ENCODE measurements at places on chromosomes 7 and 10.

GRCh38 chr10:97664282-97664850, 22.7 kb downstream of the AVPI1 start:
- no peak for DNase-seq

- DNase-seq = no peak
Measured at GRCh38 chr10:3408603-3409365, 236.2 kb upstream of the PITRM1 start.

DNA sequence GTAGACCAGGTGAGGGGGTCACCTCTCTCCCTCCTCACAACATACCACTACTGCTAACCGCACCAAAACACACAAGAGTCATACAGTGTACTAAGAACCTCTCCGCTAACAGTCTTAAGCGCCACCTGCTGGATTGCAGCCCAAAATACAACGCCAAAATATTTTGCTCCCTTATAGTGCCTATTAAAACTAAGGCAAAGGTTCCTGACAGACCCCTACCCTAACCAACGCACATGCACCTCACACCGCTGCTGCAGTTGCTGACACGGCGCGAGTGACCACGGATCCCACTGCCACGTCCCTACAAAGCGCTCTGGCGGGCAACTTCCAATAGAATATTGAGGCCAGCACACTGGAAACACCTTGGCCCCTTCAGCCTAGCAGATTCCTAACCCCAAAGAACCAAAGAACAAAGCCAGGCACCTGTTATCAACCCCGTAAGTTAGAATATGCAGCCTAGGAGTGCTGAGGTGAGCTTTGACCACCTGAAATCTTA, 563.6 kb upstream of the SEMA3D start:
- DNase-seq = peak; percentile 31

DNA sequence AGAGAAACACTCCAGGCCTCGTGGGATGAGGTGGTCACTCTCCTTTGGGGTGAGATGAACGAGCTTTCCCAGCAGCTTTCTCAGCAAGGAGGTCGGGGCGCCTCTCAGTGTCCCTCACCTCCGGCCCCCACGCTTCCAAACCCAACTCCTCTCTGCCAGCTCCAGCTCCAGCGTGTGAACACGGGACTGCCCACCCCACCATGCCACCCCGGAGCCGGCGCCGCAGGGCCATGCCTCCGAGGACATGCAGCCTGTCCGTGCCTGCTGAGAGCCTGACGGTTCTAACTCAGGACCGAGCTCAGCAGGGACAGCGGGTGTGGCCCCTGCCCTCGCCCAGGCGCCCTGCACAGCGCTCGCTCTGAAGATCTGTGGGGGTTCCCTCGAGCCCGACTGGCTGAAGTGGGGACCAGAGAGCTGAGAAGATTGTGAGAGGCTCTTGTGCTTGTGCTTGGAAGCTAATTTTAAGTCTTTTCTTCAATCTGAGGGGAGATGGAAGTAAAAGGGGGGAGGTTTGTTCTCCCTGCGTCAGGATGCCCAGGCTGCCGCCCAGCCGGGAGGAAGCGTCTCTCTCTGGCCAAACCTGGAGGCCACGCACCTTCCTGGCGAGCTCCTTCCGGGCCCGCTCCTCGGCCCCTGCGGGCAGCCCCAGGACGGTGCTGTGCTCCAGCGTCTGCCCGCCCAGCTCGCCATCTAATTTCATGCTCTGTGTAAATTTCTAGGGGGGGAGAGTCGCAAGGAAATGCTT, 5.1 kb upstream of the ADAM8 start:
- no peak for DNase-seq

GRCh38 chr7:70734411-70734810, 397.5 kb upstream of the GALNT17 start:
- no peak for DNase-seq

DNA sequence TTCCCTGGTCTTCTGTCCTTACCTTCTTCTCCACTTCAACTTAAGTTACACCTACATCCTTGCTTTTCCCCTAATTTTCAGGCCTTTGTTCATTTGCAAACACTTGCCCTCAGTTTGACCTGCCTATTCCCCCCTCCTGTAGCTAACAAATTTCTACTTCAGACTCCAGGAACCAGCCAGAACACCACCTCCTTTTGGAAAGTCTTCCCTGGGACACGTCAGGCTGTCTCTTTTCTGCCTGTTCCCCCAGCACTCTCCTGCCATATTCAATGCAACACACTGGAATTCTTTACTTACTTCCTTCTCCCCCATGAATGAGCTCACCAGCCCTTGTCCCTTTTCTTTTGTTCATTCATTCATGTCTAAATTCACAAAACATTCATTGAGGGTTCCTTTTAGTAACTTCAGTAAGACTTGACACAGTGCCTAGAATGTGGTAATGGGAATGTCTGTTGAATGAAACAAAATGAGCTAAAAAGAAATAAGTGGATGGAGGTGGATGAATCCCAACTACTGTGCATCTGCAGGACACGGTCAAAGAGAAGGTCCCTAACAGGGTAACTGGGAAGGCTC, 478.0 kb downstream of the KCNMA1 start:
- DNase-seq = no peak

DNA sequence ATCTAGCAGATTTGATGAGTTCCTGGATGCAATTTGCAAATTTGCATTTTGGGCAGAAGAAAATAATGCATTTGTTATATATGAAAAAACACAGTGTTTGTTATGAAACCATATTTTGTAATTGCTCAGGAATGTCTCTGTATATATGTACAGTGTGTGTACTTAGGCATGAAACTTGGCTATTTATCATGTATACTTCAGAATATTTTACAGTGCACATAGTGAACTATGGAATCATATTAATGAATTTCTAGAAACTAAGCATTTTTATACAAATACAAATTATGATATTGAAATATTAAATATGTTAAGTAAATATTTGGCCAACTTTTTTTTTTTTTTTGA, 107.5 kb downstream of the TWIST1 start:
- DNase-seq = no peak

- no peak for DNase-seq
Measured at GRCh38 chr10:126278851-126279250, 109.4 kb downstream of the ADAM12 start.

DNA sequence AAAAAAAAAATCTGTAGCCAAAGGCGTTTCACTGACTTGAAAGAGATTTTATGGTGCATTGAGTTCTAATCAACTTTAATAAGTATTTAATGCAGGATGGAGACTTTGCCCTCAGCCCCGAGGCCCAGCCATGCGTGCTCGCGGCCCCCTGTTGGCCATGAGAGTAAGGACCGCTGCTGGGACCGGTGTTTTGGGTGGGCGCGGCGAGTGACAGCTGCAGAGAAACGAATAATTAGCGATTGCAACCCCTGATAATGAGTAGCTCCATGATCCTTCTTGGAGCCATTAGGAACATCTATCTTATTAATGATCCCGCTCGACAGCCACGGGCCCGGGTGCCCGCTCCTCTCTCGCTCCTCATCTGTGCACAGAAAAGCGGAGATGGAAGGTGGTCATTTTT, 347.4 kb downstream of the RPS24 start:
- DNase-seq = no peak

- no peak for DNase-seq
Measured at GRCh38 chr7:106347229-106347833, 62.5 kb upstream of the NAMPT start.

DNA sequence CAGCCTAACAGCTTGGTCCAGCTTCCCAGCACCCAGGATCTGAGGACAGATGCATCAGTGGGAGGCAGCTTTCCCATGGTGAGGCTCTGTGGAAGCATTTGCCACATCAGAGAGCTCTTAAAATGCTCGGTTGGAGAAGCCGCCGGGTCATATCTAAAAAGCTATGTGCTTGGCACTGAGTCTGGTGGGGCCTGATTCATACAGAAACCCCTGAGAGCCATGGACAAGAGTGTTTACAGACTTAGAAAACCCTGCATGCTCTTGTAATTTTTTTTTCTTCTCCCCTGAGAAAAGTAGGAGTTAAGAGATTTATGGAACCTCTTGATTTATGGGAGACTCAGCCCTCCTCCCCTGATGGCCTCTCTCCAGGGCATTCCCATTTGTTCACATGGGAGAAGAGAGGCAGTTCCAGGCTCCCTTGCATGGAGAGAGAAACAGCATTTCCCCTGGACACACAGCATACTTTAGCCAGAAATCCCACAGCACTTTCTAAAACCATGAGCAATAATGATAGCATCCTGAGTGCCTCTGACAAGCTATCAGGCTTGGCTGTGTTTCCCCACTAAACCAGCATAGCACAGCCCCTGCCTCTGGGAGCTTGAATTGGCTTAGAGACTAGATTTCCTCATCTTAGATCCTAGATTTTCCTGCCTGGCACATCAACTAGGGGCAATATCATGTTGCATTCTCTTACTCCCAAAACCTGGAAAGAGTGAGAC, 322.1 kb upstream of the AUTS2 start:
- DNase-seq = no peak

GRCh38 chr7:86788948-86789347, 145.2 kb downstream of the GRM3 start:
- DNase-seq = no peak

DNA sequence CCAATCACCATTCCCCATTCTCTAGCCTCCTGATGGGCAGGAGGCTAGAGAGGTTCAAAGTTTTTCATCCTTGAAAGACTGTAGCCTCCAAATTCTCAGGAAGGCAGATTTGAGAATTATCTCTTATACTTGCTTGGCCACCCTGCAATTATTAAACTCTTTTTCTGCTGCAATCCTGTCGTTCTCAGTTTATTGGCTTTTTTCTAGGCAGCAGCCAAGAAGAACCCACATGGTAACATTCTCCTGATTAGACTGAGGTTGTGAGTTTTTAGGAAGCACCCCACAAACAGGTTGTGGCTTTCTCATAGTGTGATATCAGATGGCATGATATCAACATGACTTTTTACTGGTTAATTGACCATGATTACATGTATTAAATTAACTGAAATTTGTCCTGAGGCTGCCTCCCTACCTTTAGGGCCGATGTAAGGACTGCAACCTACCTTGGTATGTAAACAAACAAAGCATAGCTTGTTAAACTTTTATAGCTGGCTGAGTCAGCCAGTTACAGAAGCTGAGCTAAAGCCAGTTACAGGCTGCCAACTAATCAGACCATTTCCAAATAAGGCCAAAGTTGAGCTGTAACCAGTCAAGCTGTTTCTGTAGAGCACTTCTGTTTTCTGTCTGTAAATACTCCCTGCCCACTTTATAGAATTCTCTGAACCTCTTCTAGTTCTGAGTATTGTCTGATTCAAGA, 3.2 kb upstream of the ZNF248 start:
- DNase-seq = no peak

DNA sequence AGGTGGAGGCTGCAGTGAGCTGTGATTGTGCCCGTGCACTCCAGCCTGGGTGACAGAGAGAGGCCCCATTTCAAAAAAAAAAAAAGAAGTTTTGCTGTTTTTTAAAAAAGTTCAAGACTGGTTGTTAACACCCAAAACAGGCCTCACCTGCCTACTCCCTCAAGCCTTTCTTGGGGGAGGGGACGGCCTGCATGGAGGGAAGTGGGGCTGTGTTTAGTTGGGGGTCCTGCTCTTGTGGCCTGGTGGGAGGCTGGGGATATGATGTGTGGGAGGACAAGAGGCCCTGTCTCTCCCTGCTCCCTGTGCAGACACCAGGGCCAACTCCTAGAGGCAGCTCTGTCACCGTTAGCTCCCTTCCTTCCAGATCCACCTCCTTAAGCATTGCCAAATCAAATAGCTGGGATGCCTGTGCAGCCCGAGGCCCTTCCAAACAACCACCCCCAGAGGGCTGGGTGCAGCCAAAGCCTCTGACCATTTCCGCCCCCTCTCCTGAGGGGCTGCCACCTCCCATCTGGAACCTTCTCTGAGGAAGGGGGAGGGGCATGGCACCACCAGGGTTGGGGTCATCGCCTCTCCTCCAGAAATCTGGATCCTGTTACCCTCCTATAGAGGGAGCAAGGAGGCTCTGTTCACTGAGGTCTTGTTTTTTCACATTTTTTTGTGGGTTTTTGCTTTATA, 32.9 kb upstream of the ANKRD2 start:
- DNase-seq = no peak

DNA sequence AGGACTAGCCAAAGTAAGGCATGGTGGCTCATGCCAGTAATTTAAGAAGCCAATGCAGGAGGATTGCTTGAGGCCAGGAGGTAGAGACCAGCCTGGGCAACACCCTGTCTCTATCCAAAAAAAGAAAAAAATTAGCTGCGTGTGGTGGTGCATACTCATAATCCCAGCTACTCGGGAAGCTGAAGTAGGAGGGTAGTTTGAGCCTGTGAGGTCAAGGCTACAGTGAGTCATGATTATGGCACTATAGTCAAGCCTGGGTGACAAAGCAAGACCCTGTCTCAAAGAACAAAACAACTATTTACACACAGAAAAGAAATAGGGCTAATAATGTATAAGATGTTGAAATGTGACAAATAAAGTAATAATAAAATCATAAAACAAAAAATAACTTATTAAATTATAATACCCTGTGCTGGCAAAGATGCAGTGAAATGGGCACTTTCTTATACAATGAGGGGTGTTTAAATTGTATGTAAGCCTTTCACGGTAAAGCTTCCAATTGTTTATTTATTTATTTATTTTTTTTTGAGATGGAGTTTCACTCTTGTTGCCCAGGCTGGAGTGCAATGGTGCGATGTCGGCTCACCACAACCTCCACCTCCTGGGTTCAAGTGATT, 175.2 kb downstream of the TPST1 start:
- no peak for DNase-seq

DNA sequence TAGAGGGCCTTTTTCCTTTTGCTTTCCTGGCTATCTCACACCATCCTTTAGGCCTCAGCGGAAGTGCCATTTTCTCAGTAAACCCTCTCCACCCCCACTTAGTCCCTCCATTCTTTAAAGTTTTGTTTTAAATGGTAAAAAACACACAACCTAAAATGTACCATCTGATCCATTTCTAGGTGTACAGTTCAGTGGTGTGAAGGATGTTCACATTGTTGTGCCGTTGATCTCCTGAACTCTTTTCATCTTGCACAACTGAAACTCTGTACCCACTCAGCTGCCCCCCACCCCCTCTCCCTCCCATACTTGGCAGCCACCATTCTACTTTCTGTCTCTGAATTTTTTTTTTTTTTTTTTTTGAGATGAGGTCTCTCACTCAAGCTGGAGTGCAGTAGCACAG, 52.2 kb downstream of the SNX10 start:
- DNase-seq = no peak

DNA sequence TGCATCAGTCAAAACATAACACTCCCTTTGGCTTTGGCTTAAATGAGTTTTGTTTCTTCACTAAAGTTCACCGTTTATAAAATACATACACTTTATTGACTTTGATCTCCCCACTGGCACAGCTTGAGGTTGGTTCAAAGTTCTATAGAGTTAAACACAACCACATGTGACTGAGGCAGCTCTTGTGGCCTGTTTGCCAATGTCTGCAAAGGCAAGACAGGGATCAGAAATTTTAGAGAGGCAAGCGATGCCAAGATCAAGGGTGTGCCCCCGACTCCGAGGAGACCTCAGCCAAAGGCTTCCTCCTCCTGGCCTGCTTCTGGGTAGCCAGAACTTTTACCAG, 129.8 kb upstream of the JCAD start:
- no peak for DNase-seq

- no peak for DNase-seq
Measured at GRCh38 chr7:130154131-130154500, 51.1 kb downstream of the TMEM209 start.

- no peak for DNase-seq
Measured at GRCh38 chr7:154777489-154777888, 225.4 kb downstream of the PAXIP1 start.
